ENCODE measurements at places on chromosomes 1 and 21. TPM values are rescaled to one million over a fixed set of nuclear protein-coding genes. Genes with fewer than 3 reads are reported as not detected.

Gene PLPP3
- 25.7 TPM for total RNA-seq

Gene MARCKSL1
- 12.6 TPM for total RNA-seq

Gene PDE4B
- total RNA-seq, result 1.8 TPM

DNA sequence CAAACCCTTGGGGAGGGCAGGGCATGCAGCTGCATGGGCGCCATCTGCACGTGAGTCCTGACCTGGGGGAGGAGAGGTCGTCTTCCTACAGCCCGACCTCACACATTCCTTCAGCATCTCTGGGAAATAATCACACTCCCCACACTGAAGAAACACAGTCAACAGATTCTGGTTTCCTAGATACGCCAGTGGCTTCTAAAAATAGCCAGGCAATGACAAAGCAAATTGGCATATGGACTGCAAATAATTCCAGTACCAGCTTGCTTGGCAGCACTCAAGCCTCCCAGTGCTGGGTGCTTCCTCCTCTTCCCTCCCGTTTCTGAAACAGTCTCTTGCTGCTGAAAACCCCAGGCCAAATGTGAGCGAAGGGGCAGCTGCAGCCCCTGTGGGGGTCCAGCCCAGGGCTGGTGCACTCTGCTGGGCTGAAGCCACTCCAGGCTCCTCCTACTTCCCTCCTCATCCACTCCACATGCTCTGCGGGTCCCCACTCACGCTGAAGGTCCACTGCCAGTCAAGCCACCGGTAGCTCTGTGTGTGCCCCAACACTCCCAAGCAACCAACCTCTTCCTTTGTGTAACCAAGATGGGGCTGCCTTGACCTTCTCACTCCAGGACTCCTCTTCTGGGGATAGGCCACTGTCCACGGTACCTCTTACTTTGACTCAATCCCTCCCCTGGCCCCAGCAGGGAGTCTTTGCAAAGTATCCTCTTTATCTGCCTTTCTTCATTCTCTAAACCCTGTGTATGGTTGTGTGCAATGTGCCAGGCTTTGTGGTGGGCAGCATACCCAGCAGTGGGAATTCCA is 69.0 kb downstream of the KCND3 start:
- peak; percentile 72 for DNase-seq

DNA sequence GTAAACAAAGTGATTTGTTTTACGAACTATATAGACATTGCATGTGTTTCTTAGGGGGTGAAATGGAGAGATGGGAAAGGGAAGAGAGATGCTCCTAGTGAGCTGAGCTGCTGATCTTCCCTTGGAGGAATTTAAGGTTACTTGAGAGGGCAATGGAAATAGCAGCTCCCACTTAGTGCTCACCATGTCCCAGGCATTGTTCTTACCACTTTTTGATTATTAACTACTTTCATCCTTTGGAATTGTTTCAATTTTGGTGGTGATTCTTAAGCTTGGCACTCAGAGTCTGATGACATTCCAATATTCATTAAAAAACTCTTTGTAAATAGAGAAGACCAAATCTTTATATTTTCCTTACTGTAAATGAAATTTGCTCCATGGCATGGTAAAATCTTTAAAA is 124.9 kb downstream of the ITSN1 start:
- no peak for DNase-seq

GRCh38 chr1:60225486-60225885 is 151.9 kb upstream of the C1orf87 start:
- DNase-seq, result no peak

DNA sequence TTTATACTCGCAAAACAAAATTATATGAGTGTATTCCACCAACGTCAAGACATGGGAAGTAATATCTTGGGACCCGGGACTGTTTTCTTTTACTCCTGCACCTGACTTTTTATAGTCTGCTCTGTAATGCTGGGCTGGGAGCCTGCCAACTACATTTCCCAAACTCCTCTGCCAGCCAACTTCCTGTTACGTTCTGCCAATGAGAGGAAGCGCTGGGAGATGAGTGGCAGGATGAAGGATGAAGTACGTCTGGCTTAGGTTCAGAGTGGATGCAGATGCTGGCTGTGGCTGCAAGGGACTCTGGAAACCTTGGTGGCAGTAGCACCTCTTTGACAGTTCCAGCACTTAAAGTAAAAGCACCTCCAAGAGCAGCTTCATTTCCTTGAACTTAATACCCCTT is 59.6 kb downstream of the USP24 start:
- peak; percentile 27 for DNase-seq

DNA sequence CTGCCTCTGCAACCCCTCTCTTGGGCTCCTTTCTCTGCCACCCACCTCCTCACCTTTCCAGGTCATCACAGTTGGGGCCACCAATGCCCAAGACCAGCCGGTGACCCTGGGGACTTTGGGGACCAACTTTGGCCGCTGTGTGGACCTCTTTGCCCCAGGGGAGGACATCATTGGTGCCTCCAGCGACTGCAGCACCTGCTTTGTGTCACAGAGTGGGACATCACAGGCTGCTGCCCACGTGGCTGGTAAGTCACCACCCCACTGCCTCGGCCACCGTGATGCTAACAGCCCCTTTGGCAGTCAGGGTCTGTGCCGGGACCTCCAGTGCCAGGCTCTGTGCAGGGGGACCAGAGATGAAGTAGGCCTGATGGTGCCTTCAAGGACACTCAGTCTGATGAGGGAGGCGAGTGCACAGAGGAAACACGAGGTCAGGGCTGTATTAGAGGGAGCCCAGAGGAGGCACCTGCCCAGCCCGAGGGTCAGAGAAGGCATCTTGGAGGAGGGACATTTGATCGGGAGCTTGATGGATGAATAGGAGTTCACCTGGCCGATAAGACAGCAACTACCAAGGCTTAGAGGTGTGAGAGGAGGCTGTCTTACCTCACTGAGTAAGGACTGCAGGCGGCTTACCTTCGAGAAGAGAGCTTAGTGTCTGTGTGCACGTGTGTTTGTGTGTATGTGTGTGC is 18.1 kb downstream of the PCSK9 start:
- no peak for DNase-seq

Measured in MG63 (cell line).